ENCODE measurements at places on chromosomes 1 and 21.

GRCh38 chr1:153533689-153534201 is 2.0 kb downstream of the S100A6 start:
- no peak for DNase-seq

- no peak for DNase-seq
Measured at GRCh38 chr1:48006264-48006663, 9.1 kb upstream of the TRABD2B start.

- no peak for DNase-seq
Measured at GRCh38 chr1:231757101-231757404, 130.5 kb downstream of the DISC1 start.

DNA sequence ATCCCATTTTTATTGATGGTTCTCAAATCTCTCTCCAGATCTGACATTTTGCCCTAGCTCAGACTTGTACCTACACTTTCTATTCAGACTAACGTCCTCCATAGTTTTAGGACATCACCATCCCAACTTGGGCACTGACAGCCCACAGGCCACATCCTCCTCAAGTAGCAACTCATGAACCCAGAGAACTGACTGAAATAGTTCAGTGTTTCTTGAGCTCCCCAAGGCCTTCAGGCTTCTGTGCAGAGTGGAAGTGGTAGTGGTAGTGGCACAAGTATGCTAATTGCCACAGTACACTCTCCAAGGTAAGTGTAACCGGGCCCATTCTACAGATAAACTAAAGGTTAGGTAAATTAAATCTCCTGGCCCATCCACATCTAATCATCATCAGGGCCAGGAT is 112.6 kb downstream of the SLC45A1 start:
- DNase-seq, result no peak

GRCh38 chr1:43951021-43951985 is 4.6 kb downstream of the IPO13 start:
- no peak for DNase-seq

DNA sequence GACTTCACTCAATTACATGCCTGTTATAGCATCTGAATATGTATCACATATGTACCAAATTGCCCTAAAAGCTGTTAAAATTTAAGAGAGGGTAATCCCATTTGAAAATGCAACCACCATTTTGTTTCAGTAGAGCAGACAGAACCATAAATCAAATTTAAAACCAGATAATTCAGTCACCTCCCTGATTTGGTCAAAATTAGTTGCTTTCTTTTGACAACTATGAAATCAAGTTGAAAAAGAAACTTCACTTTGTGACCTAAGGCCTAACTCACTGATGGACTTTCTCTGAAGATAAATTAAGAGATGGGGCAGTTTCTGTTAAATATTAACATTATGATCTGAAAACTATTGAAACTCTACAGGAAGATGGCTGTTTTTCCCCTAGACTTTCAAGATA is 6.7 kb downstream of the GORAB start:
- DNase-seq, result no peak

GRCh38 chr1:232853994-232854797 is 49.0 kb downstream of the MAP10 start:
- DNase-seq, result no peak

DNA sequence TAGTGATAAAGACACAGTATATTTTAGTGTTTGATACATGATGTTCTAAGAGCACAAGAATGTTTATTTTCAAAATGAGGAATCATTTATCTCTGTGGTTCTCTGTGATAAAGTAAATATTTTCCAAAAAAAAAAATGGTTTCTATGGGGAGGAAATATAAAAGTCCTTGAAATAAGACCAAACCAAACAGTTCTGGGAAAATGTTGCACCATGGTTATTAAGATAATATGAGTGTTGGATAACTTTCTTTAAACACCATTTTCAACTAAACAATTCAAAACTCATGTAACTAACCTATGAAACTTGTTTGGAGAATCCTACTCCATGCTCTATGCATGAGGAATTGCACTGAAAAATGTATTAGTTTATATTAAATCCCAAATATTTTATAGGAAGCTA is 184.6 kb downstream of the KCNT2 start:
- no peak for DNase-seq

- no peak for DNase-seq
Measured at GRCh38 chr1:29352719-29353420, 116.5 kb downstream of the PTPRU start.

DNA sequence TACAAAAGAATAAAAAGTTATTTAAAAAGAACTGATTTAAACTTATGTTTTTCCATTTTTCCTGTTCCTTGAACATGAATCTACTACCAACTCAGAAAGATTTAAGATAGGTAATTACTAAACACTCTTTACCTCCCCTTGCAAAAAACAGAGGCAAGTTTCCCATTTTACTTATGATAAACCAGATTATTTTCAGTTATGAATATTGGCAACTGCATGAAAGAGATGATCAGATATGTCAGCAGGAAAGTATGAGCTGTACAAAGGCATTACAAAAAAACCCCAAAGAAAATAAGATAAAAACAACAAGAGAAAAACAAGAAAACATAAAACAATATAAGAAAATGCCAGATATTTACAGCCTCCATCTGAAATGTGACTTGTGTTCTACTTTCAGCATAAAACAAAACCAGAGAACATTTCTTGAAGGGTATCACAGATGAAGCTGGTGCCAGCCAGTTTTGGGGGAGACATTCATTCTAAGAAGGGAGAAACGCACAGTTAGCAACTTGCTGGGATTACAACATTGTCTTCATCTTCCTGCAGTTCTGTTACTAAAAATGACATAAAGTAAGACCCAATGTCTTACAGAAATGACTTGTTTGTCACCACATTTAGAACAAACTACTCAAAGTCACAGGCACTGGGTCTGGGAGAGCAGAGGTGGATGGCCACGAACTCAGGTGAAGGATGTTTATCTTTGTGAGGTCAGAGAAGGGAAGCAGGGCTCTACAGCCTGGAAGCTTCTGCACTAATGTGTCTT is 19.1 kb downstream of the ZC3H12A start:
- DNase-seq, result no peak

All from stimulated activated CD4-positive, alpha-beta T cell treated with anti-CD3 and anti-CD28 coated beads, Interleukin-12 subunit alpha, Interleukin-12 subunit beta, amount 100 ng/mL, for 24 hours (primary cell).